ENCODE measurements at places on chromosomes 7 and 10. TPM values are rescaled to one million over a fixed set of nuclear protein-coding genes. Genes with fewer than 3 reads are reported as not detected.

GRCh38 chr10:23980094-23980493 is 228.8 kb upstream of the KIAA1217 start:
- no peak for DNase-seq

DNA sequence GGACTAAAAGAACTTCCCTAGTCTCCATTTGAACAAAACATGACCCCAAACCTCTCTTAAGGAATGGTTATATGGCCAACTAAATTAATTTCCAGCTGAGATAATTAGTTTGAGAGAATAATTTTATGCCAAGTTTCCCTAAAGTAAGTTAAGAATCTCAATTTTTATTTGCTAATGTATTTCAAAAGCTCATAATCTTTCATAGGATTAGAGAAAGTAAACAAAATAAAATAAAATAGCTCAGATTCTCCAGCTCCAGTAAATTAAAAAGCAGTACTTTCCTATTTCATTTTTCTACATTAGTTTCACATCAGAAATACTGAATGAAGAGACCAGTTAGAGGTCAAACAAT is 44.4 kb downstream of the ENO4 start:
- DNase-seq: no peak

- DNase-seq: peak; percentile 73
Observed at GRCh38 chr10:48684792-48685623, at the start of gene WDFY4. Gene WDFY4 (plus strand): TSS chr10:48684873. CDS start chr10:48709733, 24,860 bp downstream.

- no peak for DNase-seq
Observed at GRCh38 chr7:47714669-47715607, 133.0 kb upstream of the TNS3 start.

DNA sequence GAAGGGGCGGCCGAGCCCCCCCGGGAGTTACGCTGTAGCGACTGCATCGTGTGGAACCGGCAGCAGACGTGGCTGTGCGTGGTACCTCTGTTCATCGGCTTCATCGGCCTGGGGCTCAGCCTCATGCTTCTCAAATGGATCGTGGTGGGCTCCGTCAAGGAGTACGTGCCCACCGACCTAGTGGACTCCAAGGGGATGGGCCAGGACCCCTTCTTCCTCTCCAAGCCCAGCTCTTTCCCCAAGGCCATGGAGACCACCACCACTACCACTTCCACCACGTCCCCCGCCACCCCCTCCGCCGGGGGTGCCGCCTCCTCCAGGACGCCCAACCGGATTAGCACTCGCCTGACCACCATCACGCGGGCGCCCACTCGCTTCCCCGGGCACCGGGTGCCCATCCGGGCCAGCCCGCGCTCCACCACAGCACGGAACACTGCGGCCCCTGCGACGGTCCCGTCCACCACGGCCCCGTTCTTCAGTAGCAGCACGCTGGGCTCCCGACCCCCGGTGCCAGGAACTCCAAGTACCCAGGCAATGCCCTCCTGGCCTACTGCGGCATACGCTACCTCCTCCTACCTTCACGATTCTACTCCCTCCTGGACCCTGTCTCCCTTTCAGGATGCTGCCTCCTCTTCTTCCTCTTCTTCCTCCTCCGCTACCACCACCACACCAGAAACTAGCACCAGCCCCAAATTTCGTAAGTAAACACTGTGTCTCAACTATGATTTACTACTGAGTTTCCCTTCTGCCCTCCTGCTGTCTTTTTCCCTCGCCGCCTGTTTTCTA is 666 bp downstream of the NRG3 start:
- no peak for DNase-seq

DNA sequence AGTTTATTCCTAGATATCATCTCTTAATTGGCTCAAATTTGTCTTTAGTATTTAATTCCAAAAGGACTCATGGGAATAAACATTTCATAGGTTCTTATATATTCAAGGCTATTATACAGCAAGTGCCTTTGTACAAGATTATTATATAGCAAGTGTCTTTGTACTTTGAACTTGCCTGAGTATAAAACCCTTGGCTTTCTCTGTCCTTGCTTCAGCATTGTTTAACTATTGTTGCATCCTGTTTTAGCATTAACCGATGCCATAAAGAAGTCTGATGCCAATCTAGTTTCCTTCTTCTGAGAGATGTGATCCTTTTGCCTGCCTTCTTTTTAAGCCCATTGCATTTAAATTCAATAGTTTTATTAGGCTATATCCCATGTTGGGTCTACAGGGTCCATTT is 270.0 kb downstream of the NEBL start:
- no peak for DNase-seq

DNA sequence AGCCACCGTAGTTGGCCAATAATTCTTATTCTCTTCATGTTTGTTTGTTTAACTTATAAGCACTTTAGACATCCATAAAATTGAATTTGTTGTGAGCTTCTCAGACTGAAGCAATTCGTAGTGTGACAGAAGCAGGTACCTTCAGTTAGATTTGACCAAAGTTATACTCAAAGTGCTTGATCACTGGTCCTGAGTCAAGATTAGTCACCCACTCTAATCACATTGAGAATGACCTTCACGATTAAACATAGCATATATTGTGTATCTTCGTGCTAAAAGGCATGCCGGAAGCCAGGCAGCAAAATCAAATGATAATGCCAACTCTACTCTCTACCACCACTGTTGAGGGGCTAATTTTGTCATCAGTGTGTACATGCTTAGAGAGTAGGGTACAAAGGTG is 763.7 kb upstream of the MBL2 start:
- no peak for DNase-seq

- no peak for DNase-seq
Observed at GRCh38 chr10:95697429-95697828, 3.7 kb upstream of the TCTN3 start.

GRCh38 chr10:99619090-99619800 is 994 bp downstream of the SLC25A28 start:
- DNase-seq: no peak

- DNase-seq: no peak
Observed at GRCh38 chr10:97635577-97635976, 2.3 kb upstream of the MORN4 start.

GRCh38 chr10:9311702-9312499 is 1257.4 kb downstream of the GATA3 start:
- DNase-seq: no peak

GRCh38 chr7:18059171-18059570 is 31.5 kb upstream of the PRPS1L1 start:
- no peak for DNase-seq

- no peak for DNase-seq
Observed at GRCh38 chr7:118057404-118057803, 126.6 kb upstream of the LSM8 start.

DNA sequence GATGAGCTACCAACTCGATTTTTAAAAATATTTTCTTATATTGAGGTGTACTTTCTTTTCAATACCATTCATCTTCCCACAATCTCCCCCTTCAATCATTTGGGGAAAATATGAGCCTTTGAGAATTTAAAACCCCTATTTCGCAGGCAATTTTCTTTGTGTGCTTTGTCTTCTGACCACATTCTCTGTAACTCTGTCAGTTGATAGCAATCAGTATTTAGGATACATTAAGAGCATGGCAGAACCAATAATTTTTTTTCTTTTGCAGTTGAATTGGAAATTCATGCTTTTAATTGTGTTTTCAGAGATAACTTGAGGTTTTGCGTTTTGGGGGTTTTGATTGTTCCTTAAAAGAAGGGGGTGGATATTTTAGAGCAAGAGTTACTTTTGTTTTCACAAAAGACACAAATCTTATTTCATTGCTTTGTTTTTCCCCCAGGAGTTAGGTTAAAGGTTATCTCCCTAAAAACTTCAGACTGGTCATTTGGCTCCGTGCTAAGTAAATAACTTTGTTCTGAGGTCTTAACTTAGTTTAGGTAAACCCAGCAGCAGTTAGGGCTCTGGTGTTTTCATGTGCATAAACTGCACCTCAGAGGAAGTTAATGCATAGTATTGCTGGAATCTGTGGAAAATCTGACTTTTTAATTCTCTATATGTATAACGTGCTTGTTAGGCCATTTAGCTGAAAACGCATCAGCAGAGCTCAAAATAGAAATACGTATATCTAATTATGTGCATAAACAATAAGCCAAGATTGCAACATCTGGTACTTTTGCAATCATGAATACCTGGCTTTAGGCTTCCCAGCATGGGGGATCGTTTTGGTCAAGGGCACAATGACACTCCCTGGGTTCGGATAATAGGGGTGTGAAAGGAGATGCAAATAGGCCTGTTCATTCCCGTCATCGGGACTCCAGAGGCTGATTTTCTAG is 676.4 kb upstream of the ANKRD30A start:
- DNase-seq: no peak

DNA sequence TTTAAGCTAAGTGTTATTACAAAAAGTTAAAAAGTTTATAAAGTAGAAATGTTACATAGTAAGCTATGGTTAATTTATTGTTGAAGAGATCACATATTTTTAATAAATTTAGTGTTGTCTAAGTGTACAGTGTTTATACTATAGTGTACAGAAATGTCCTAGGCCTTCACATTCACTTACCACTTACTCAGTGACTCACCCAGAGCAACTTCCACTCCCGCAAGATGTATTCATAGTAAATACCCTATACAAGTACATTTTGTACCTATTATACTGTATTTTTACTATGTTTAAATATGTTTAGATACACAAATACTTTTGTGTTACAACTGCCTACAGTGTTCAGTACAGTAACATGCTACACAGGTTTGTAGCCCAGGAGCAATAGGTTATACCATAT is 69.2 kb downstream of the DNAJC1 start:
- DNase-seq: no peak

DNA sequence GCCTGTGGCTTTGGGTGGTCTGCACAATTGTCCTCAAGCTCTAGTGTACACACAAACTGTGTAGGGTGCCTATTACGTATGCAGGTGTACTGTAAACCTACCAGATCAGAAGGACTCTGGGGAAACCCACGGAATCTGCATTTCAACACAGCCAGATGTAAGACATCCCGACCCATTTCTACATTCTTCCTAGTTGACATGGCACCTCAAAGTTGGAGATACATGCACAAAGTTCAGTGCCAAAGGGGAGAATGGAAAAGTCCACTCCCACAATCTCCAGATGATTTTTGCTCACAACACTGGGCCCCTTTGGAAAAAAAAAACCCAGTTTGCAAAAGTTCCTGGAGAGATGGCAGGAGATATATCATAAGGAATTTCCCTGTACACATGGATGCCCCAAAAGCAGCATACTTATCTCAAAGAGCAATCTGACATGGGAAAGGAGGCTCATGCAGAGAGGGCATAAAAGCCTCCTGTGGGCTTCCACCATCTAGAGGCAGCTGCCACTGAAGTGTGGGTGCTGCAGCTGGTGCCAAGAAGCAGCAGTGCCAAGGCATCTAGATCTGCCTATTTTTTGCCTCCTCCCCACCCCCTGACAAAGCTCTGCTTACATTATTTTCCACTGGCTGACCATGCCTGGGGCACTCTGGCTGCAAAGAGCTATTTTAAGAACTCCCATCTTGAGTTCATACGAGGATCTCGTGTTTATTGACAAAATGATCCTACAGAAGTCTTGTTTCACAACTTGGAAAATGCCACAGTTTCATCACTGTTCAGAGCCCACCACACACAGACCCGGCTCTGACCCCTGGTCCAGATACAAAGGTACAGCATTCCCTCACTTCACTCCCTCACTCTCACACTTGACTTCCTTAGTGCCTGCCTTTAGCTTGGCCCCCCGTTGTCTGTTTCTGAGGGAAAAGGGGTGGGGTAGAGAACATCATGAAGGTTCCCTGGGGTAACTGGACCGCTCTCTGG is 12.9 kb downstream of the TECTB start:
- DNase-seq: no peak

DNA sequence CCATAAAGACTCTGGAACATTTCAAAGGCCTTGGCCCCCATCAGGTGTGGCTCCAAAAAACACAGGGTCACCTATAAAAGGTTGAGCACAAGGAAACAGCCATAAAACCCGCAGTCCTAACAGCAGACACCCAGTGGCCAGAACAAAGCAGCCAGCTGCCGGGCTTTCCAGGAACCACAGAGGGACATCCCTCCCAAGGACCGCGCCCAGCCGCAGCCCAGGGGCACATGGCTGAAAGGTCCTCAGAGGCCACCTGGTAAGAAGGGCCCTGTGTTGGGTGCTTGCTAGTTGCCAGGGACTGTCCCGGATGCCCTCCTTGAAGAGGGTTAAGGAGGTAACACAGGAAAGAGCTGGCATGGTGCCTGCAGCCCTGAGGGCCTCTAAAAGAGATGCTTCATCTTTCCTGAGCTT is 32.7 kb downstream of the KCNMA1 start:
- no peak for DNase-seq

GRCh38 chr10:30447125-30447799 is 13.3 kb downstream of the MAP3K8 start:
- DNase-seq: no peak

GRCh38 chr10:74640134-74640921 is 186.1 kb upstream of the KAT6B start:
- DNase-seq: no peak

DNA sequence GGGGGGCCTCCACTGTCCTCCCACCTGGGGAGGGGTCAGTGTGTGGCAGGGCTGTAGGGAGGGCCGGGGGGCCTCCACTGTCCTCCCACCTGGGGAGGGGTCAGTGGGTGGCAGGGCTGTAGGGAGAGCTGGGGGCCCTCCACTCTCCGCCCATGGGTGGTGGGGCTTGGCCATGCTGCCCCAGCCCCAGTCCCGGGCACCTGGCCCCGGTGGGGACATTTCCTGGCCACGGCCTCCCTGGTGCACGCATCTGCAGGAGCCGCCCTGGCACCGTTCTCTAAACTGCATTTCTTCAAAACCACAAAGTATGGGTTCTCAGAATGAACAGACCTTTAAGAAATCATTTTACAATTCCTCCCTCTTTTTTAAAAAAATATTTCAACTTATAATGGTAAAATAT is 89.3 kb upstream of the PDGFA start:
- DNase-seq: no peak

GRCh38 chr10:13099144-13099665 is 758 bp upstream of the OPTN start:
- no peak for DNase-seq

DNA sequence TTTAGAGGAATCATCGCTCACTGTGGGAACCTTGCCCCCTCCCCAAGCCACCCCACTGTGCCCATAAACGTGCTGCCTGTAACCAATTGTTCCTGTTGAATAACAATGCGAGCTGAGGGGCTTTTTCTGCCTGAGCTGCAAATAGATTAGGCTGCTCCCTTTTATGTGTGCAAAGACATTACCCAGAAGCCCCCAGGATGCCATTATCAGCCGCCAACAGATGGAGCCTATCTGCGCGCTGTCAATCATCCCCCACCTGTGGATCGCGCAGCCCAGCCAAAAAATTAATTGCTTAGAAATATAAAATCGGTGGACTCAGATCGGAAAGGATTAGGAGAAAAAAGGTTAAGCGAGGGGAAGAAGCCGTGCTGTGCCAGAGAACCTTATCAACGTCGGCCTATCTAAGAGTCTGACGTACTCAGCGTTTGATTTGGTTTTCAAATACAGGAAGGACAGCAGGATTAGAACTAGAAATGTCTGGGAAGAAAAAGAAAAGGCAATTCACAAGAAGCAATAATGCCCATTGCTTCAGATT is 167.3 kb upstream of the MYO3A start:
- no peak for DNase-seq

- no peak for DNase-seq
Observed at GRCh38 chr10:111023060-111023459, 53.8 kb upstream of the ADRA2A start.

The CYP3A4 gene
- not detected for total RNA-seq

The CABCOCO1 gene
- not detected for total RNA-seq

The ASZ1 gene
- total RNA-seq: not detected

The UPK3BL1 gene
- total RNA-seq: 8.4 TPM

The LIPK gene
- total RNA-seq: not detected

The ATOH7 gene
- not detected for total RNA-seq

The ARL3 gene
- 15.4 TPM for total RNA-seq

The RBP3 gene
- total RNA-seq: not detected

The CXCL12 gene
- 144 TPM for total RNA-seq
